ENCODE measurements at places on chromosomes 7 and 10.

DNA sequence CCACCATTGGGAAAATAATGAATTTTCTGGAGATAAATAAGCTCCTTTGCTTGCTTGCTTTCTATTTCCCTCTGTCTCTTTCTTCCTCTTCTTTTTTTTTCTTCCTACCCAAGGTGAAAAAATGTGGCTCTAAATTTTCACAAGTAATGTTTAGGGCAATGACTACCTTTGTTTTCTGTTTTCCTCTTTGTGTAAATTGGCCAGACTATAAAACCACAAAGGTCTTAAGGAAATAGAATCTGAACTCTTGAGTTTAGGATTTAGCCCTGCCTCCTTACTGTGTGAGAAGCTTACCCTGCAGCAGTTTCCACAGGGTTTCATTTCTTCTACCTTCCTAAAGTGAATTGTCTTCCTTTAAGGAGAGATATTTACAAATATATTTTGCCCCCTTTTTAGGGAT, 330.4 kb downstream of the ARL4A start:
- no peak for DNase-seq

DNA sequence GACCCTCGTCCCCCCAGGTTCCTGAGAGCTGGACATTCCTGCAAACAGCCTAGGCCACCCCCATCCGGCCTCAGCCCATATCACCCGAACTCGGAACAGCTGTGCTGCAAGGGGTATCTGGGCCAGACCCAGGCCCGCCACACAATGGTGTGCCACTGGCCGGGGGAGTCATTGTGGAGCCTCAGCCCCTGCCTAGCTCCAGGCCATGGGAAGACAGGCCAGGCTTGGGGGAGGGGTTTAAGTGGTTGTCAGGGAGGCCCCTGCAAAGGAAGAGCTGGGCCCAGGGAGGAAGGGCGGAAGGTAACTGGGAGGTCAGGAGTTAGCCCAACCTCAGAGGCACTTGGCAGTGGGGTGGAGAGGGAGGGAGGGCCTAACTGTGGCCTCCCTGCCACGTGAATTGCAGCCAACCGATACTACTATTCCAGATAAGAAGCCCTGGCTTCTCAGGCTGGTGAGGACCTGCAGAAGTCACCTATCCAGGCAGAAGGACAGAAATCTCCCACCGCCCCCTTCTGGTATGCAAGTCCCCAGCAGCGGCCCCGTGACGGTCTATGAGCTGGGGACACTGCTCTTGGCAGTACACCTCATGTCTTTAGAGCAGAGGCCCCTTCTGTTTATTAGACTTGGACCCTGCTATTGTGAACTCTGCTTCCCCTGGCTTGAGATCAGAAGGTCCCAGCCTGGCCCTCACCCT, 26.8 kb downstream of the VSIR start:
- no peak for DNase-seq

DNA sequence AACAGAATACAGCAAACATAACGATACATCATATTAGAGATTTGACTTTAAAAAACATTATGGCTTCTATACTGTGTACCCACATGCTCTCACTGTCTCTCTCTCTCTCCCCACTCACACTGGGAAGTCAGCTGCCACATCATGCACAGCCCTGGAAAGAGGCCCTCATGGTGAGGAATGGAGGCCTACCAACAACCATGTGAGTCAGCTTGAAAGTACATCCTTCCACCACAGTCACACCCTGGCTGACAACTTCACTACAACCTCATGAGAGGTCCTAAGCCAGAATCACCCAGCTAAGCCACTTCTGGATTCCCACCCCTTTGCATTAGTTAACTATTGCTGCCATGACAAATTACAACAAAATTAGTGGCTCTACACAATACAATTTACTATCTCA, 23.3 kb upstream of the GPR22 start:
- peak; percentile 58 for DNase-seq

DNA sequence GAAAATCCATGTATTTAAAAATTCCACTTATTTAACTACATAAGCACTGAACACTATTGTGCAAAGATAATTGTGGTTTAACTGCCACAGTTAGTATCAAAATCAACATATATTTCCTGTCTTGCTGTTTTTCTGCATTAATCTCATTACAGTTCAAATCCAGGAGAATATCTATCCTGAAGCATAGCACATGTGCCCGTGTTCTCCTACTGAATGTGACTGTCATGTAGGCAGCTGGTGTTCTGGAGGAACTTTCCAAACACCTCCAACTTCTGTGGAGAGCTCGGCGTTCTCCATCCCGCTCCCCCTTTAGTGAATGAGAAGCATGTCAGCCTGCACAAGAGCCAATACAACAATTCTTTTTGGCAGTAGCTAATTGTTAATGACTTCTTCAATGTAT, 76.4 kb upstream of the IKZF1 start:
- no peak for DNase-seq

GRCh38 chr7:12685550-12685949, 1.9 kb upstream of the ARL4A start:
- no peak for DNase-seq

- no peak for DNase-seq
These were observed 340.6 kb upstream of the NRP1 start for GRCh38 chr10:33674986-33675599.

GRCh38 chr10:79031723-79032122, 37.0 kb upstream of the ZMIZ1 start:
- no peak for DNase-seq

- no peak for DNase-seq
These were observed 34.3 kb upstream of the SMC3 start for GRCh38 chr10:110533149-110533548.

- DNase-seq, result no peak
These were observed 86.5 kb downstream of the DKK1 start for GRCh38 chr10:52400562-52400961.

DNA sequence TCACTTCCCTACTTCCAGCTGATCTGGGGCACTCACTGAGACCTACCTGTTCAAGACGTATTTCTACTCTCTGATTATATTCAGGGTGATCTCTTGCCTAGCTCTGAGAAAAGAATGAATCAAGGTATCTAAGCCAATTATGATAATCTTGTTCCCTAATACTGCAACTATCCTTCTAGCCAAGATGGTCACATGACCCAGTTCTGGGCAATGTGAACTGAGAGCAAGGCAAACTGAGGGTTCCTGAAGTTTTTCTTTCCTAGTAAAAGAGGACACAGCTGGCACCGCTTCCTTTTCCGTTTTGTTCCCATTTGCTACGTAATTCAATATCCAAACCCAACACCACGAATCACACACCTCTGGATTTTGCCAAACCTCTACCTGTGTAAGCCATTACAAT, 5.9 kb upstream of the GPAM start:
- no peak for DNase-seq

- no peak for DNase-seq
These were observed 1.7 kb downstream of the ESYT2 start for GRCh38 chr7:158827411-158828132.

- no peak for DNase-seq
These were observed 27.1 kb upstream of the GPAM start for GRCh38 chr10:112210666-112211065.

DNA sequence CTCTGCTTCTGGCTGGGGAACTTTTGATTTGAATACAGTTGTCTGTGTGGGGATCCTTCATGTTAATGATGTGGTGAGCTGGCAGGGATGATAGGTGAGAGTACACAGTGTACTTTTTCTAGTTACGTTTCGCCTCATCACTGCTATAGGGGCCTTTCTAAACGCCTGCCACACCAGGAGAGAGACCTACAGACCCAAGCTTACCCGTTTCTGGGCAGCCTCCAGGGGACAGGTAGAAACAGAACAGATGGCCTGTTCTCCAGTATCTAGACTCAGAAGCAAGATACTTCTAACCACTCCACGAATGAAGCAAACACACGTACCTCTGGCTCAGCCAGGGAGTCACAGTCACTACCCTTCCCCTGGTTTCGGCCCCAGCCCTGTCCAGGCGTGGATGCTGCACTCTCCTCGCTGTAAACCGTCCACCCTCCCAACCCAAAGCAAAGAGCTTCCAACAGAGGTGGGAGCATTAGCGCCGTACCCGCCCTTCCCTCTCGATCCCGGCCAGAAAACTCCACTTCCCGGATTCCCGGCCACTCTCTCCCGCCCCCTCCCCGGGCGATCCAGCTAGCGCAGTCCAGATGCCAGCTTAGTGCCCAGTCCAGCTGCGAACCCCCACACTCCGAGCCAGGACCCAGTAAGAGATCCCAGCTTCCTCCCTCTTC, 1.2 kb downstream of the CCDC6 start:
- DNase-seq, result no peak

DNA sequence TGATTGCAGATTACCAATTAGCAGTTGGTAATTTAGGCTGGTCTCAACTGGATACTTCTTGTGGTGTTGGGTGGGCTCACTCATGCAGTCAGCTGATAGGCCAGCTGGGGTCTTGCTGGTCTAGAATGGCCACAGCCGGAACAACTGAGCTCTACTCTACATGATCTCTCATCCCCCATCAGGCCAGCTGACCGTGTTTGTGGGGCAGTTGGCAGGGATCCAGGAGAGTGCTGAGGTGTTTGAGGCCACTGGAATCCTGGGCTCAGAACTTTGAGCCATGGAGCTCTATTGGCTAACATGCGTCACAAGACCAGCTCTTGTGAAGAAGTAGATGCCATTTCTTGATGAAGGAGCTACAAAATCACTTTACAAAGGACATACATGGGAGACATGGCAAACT, 242.4 kb downstream of the GFRA1 start:
- DNase-seq, result no peak

DNA sequence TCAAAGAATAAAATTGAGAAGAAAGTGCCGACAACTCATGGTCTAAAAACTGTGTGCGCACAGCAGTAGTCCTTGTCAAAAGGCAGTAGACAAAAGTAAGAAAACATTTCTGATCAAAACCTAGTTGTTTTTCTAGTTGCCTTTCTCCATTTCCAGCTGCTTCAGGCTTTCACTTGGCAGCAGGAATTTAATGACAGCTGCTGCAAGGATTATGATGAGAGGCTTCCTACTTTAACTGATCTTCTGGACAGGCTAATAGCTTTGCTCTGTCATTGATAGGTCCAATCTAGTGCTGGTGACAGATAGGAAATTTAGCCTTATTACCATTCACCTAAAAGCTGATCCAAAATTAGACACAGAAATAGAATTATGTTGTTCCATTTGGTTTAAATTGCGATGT, 110.7 kb upstream of the SEMA3C start:
- DNase-seq, result no peak

DNA sequence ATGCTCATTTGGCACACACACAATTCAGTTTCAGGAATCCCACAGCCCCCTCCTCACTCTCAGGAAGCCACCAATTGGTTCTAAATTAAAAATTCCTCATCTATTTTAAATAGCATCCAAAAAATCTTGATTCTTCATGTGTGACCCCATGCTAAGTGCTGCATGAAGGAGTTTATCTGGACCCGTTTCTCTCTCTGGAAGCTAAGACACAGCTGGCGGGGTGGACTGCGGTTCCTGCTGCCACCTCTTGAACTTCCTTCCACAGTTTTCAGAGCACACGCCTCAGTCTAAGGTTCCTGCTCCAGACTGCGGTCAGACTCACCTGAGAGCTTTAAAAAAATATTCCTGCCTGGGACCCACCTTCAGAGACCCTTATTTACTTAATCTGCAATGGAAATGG, 34.5 kb downstream of the LYZL1 start:
- DNase-seq, result no peak

- peak; percentile 42 for DNase-seq
These were observed 98.0 kb upstream of the PIK3CG start for GRCh38 chr7:106767078-106767477.

GRCh38 chr7:67916571-67917436, 920.2 kb downstream of the TYW1 start:
- no peak for DNase-seq

DNA sequence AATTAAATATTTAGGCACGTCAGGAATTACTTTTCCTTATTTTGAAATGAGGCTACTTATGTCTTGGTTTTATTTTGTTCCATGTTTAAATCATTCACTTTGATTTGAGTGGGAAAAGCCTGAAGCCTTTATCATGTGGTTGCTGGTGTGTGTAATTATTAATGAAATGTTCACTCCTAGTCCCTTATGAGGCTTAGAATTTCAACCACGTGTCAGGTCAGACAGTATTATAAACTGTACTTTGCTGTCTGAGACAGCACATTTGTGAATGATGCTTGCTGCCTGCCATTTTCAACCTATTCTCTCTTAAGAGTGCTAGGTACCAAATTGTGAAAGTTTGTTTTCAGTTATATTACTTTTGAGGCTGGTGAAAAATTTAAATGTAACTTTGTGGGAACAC, 58.9 kb downstream of the COL17A1 start:
- no peak for DNase-seq

- no peak for DNase-seq
These were observed 508.5 kb downstream of the DNAJB6 start for GRCh38 chr7:157845203-157845835.

DNA sequence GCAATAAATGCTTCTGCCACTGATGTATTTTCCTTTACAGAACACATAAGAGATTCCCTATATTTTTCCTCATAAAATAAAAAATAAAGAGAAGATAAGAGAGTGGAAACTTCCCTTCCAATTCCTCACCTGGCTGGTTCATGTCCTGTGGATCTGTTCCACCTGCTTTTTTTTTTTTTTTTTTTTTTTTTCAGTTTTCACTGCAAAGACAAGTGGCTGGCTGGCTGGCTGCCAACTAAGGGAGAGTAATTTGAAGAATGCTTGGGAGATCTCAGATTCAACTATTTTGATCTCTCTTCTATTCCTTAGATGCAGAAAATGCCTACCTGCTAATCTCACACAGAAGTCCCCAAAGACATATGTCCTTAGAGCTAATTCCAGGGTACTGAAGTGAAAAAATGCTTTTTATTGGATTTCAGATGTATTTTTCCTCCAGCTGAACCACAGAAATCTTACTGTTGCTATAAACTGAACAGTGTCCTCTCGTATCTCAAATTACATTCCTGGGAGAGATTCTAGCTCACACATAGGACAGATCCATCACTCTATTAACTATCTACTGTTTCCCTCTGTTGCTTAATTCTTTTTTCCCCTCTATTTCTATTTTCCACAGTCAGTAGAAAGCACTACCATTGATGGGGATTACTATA, 120.8 kb downstream of the NRCAM start:
- no peak for DNase-seq
